ENCODE measurements at places on chromosomes 5 and 9. TPM values are rescaled to one million over a fixed set of nuclear protein-coding genes. Genes with fewer than 3 reads are reported as not detected.

Gene ETF1
- 149 TPM for total RNA-seq

Gene FAM221B
- total RNA-seq: not detected

Gene ADGRD2
- total RNA-seq: not detected

Gene GALNT12
- total RNA-seq: 10.2 TPM

Gene WHRN
- 8.1 TPM for total RNA-seq

Gene LCN1
- total RNA-seq: not detected

Gene POLE3
- total RNA-seq: 58.0 TPM

Gene CA9
- total RNA-seq: 0.27 TPM

Gene CCDC69
- 3.1 TPM for total RNA-seq

Gene SURF6
- 17.4 TPM for total RNA-seq

Gene TRIM14
- total RNA-seq: 9.4 TPM

Gene SLC34A1
- total RNA-seq: not detected

Gene LCN12
- not detected for total RNA-seq

Gene ADAMTS2
- total RNA-seq: 2.3 TPM

Gene NRG2
- not detected for total RNA-seq

Gene DMGDH
- total RNA-seq: 2.9 TPM

Gene FOXD1
- 14.7 TPM for total RNA-seq

Gene BRINP1
- 0.82 TPM for total RNA-seq

Gene SPATA31C1
- not detected for total RNA-seq

Gene CBY3
- not detected for total RNA-seq

Gene SLC6A3
- total RNA-seq: not detected

Gene SLC36A3
- not detected for total RNA-seq

Gene PTGS1
- 0.07 TPM for total RNA-seq

Gene TNFSF15
- total RNA-seq: 11.7 TPM

Gene ANKRD33B
- 5.0 TPM for total RNA-seq

Gene PROB1
- 3.6 TPM for total RNA-seq

Gene PAIP2
- total RNA-seq: 72.9 TPM

Gene DBH
- total RNA-seq: not detected

Gene CEL
- total RNA-seq: 0.68 TPM

Gene EIF4E1B
- total RNA-seq: not detected

Gene UBAC1
- total RNA-seq: 42.6 TPM

Gene MYO10
- total RNA-seq: 70.0 TPM

Gene CDH12
- not detected for total RNA-seq

Gene ZFP2
- 2.9 TPM for total RNA-seq

Gene SLC45A2
- total RNA-seq: not detected

Gene APBA1
- total RNA-seq: 1.1 TPM

Gene DMRT1
- total RNA-seq: 0.08 TPM

Gene FOXD4
- 0.13 TPM for total RNA-seq

Measured in kidney epithelial cell (primary cell).